ENCODE measurements at places on chromosomes 16 and 17.

DNA sequence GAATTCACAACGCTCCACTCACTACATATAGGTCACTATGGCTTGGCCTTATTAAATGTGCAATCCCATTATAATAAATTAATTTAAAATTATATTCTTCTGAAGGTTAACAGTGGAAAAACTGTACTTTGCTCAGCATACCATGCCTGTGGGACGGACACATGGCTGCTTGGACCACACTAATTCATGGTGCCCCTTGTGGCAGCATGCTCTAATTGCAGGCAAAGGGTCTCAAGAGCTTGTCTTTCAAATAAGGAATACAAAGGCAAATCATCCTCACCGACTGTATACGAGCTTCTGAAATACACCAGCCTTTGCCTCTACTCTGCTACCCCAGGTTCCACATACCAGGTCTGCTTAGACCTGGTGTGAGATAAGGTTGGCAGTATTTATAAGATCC is 11.7 kb downstream of the SMPD3 start:
- ATAC-seq, result no peak

DNA sequence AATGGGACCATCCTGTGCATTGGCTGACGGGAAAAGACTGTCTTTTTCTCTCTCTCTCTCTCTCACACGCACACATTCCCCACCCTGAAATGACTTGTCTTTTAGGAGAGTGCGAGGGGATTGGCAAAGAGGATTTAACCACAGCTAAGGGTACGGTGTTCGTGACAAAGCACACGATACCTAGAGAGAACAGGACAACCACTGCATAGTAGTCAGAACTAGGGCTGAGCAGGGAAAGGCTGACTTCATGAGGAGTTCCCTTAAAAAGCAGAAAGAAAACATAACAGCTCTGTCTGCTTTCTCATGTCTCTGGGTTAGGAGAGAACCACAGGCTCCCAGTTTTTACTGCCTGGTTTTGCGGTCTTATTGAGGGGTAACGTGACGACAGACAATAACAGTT is 742.8 kb upstream of the SOX9 start:
- no peak for ATAC-seq

DNA sequence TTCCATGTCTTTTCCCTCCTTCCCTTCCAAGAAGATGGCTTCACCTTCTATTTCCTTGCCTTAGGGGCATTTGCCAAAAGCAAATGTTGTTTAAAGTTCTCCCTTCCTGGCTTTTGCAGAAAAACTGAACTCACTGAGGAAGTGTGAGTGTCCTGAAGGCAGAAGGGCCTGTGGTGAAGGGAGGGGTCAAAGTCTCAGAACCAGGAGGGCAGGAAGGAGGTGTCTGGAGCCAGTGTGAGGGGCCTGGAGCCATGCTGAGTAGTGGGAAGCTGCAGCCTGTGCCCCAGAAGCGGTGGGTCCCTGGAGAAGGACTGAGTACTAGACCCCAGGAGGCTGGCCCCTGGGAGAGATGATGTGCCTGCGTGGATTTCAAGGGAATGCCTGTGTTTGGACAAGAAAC is 23.8 kb upstream of the SUPT4H1 start:
- no peak for ATAC-seq

- ATAC-seq, result peak; percentile 19
These were observed 61.6 kb downstream of the TIMM22 start for GRCh38 chr17:1058423-1059130.

GRCh38 chr16:57992084-57992483 is 8.4 kb downstream of the ZNF319 start:
- no peak for ATAC-seq

DNA sequence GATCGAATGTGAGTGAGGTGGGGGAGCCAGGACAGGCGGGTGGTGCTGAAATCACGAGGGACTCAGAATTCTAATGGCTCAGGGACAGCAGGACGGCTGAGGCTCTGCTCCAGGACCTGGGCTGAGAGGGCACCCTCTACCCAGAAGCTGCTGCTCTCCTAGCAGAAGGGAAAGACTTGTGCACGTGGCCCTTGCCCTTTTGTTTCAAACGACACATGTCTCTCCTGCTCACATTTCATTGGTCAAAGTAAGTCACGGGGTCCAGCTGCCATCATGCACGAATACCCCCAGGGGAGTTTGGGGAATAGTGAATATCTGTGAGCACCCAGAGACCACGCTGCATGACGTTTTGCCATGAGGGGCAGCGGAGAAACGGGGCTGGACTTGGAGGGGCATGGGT is 73.2 kb downstream of the RTN4RL1 start:
- ATAC-seq, result no peak

- ATAC-seq, result no peak
These were observed 90.2 kb downstream of the MRM1 start for GRCh38 chr17:36691606-36692005.

DNA sequence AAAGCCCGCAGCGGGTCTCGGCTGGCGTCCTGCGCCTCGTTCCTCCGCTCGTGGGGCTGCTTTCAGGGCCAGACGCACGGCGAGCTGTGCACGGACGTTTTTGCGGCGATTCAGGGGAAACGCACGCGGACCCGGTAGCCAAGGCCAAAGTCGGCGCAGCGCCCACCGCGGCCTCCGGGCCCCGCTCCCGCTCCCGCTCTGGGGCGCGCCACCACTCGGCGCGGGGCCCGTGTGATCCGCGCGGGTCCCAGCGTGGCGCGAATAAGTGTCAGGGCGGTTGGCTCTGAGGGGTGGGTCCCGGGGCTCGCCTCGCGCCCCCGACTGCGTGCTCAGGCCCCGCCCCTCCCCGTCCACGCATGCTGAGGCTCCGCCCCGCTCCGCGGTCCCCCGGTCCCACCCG is 694 bp upstream of the TBCD start:
- peak; percentile 36 for ATAC-seq

DNA sequence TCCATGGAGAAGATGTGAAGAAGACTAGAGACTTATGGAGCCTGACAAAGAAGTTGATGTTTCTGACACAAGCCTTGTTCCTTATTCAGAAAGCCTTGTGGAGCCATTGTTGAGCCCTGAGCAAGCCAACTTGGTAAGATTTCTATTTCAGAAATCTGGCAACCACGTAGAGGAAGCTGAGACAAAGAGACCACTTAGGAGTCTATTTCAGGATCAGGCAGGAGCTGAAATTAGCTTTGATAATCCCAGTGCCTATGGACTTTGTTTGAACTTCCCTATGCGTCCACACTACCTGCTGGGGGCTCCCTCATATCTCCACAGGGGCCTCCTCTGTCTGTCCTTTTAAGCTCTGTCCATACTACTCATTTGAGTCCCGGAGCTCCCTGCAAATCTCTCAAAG is 540.0 kb upstream of the GOT2 start:
- no peak for ATAC-seq

GRCh38 chr17:47731396-47731795 is 1.6 kb upstream of the TBX21 start:
- no peak for ATAC-seq

GRCh38 chr17:41711669-41712400 is at the start of gene GAST:
TSS of gene GAST (plus strand) at chr17:41712331. CDS start at chr17:41715437, 3,106 bp downstream.
- no peak for ATAC-seq

DNA sequence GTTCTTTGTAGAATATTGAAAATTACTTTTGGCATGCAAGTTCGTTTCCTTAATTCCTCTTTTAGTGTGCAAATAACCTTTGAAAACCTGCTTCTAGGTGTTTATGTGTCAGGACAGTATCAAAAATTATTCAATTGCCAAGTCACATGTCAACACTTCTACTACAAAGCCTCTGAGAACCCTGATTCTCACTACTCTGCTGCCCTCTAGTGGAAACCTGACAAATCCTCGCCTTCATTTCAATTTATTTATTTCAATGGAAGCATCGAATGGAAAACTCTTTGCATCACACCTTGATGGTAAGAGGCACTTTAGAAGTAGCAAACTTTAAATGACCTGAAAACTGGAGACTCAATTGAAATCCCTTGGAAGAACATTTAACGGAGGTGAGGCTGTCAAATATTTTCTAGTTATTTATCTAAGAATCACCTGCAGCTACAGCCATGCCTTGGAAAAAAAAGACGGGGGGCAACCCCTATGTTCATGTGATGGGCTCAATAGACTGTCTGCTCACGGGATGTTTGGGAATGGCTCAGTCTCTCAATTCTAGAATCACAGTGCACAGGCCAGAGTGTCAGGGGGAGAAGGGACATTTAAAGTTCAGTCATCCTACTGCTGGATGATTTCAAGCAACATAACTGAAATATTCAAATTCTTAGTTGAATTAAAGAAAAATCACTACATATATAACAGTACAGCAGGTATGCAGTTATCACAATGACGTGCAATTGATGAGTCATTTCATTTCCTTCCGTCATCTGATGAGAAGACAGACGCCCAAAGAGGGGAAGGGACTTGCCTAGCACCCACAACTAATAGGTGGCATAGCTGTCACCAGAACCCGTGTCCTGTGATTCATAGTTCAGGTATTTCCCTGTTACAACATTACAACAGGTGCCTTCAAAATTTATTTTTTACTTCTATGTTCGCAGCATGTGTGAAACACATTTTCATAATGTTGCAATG is 563.9 kb downstream of the TOX3 start:
- peak; percentile 44 for ATAC-seq

DNA sequence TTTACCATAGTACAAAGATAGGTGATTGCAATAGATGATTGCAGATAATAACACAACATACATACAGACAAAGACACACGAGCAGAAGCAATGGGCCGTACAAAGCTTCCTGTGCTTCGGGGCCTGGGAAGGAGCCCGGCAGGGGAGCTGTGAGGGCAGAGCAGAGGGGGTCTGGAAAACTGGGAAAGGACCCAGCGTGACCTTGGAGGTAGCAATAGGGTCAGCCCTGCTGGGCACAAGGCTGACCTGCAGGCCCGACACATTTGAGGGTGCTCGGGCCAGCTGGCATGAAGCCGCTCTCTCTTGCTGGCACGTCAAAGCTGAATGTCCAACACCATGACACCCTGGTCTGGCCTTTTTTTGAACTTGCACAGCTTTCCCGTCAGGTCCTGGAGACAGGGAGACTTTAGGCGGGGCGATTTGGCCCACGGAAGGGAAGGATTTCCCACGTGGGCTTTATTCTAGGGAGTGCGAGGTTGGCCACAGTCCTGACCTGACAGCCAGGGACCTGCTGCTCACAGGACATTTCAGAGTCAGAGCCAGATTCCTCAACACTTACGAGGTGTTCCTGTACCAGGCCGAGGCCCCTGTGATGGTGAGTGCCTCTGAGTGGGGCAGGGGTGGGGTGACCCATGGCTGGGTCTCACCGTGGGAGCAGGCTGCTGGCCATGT is 83.2 kb downstream of the NTN1 start:
- no peak for ATAC-seq

GRCh38 chr16:85473323-85473722 is 139.8 kb upstream of the GSE1 start:
- no peak for ATAC-seq

DNA sequence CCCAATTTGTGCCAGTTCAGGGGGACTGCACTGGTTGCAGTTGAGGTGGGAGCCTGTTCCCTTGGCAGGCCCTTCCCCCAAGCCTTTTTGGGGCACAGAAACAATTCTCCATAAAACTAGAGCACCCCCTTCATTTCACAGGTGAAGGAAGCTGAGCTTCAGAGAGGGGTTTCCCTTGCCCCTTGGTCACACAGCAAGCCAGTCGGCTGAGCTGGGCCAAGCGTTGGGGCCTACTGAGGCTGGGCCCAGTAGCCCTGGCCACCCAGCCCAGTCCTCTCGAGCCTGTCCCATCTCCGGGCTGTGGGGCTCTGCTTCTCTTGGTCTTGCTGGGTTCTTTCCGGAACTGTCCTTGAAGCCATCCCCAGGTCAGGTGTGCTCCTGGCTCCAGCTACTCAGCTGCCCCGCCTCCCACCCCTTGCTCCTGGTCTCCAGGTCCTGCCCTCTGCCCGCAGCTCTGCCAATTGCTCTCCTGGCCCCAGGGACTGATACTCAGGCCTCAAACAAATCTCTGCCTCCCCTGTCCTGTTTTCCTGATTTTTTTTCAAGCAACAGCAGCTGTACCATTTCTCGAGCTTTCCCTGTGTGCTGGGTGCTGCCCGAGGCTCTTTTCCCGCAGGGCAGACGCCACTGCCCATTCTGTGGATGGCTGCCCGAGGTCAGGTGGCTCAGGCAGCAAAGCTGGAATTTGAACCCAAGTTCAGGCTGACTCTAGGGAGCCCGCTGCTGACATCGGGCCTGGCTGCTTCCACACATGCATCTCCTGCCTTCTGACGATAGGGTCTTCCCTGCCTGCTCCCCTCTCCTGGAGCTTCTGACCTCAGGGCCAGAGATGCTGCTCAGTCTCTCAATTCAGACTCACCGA is 87.4 kb upstream of the NKD1 start:
- ATAC-seq, result no peak

Measured in SK-N-SH treated with all-trans-retinoic acid at 6 μM for 48 hours (cell line).